Right ventricle myocardium superior (tissue), 1 donor: ENCODE measurements at places on chromosomes 1 and 21.
A peak's percentile ranks its signal among the peaks of the same experiment; 100 is the strongest.

GRCh38 chr1:82991569-82991968 is 1007.4 kb downstream of the TTLL7 start:
- DNase-seq = no peak

DNA sequence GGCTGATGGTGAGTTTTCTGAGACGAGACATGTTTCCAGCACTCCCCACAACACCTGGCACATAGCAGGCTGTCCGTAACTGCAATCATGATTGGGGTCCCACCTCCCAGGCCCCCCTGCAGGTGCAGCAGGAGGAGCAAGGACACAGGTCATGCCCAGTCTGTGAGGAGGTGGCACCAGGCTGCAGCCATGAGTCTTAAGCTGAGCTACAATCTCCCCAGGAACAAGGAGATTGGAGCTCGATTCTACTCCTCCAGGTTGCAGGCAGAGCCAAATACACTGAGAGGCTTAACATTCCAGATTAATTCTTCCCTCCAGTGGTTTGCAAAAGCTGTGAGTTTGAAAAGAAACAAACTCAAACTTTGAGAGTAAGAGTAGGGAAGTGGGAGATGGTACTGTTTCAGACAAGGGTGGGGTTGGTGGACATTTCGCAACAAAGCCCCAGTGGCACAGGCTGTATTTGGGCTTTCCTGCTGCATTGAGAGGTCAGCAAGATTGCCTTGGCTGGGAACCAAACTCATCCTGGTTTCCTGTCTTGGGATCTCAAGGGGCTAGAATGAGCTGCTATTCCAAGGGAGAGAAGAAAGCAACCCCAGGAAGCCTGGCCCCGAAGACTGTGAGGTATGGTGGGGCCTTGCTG is 64.8 kb upstream of the GALNT2 start:
- peak; percentile 71 for DNase-seq

- no peak for DNase-seq
These were observed 85.9 kb downstream of the ZNF281 start for GRCh38 chr1:200323856-200324400.

GRCh38 chr1:163472651-163473248 is 151.0 kb downstream of the NUF2 start:
- DNase-seq = no peak

- no peak for DNase-seq
These were observed 13.2 kb downstream of the CNTN2 start for GRCh38 chr1:205056188-205056611.

- DNase-seq = no peak
These were observed 12.0 kb upstream of the RBP7 start for GRCh38 chr1:9985001-9985400.

DNA sequence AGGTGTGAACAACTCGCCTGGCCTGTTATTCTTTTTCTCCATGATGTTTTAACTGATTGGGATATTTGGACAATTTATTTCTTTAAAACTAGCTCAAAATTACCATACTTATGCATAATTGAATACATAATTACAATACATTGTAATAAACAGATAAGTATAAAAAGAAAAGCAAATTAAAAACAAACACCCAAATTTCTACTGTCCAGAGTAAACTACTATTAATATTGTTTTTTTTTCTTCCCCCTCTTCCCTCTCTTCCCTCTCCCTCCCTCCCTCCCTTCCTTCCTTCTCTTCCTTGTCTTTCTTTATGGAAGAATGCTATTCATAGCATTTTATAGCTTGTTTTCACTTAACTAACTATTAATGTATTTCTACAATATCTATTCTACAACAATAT is 117.7 kb upstream of the IVNS1ABP start:
- no peak for DNase-seq

- DNase-seq = no peak
These were observed 110.7 kb upstream of the KIAA0040 start for GRCh38 chr1:175303201-175303707.

GRCh38 chr1:157485793-157486192 is 66.5 kb downstream of the FCRL5 start:
- no peak for DNase-seq

- peak; percentile 63 for DNase-seq
These were observed 239.8 kb upstream of the C1orf105 start for GRCh38 chr1:172180501-172181285.

DNA sequence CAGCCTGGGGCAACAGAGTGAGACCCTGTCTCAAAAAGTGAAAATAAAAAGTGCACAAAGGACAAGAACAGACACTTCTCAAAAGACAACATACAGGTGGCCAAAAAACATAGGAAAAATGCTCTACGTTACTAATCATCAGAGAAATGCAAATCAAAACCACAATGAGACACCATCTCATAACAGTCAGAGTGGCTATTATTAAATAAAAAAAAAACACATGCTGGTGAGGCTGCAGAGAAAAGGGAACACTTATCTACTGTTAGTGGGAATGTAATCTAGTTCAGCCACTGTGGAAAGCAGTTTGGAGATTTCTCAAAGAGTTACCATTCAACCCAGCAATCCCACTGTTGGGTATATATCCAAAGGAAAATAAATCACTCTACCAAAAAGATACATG is 173.2 kb downstream of the SMYD3 start:
- no peak for DNase-seq

DNA sequence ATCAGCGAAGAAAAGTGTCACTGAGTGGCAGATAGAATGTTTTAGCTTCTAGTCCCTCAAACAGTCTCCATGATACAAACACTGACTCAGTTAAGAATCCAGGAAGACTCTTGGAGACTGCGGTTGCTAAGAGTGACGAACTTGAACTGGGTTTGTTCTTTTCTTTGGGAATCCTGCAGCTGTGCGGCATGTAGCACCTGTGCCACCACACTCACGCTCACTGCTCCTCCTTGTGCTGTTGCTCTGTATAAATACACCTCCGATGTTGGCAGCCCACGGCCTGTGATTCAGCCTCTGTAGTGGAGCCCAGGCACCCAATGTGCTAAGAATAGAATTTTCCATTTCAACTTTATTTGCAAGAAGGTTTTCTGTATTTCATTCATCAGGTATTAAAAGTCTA is 5.5 kb upstream of the PPIE start:
- peak; percentile 43 for DNase-seq

GRCh38 chr1:170424346-170424745 is 107.6 kb upstream of the GORAB start:
- no peak for DNase-seq

DNA sequence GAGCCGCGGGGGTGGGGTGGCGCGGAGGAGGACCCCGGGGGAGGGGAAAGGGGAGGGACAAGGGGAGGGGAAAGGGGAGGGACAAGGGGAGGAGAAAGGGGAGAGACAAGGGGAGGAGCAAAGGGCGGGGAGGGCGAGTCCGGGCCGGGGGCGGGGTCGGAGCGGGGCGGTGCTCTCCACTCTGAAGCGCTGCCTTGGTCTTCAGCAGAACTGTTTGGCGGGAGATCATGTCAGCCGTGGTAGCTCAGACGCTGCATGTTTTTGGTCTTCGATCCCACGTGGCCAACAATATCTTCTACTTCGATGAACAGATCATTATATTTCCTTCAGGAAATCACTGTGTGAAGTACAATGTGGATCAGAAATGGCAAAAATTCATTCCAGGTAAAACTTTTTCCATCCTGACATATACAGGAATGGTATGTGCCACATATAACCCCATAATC is 420 bp downstream of the CFAP57 start:
- peak; percentile 85 for DNase-seq

DNA sequence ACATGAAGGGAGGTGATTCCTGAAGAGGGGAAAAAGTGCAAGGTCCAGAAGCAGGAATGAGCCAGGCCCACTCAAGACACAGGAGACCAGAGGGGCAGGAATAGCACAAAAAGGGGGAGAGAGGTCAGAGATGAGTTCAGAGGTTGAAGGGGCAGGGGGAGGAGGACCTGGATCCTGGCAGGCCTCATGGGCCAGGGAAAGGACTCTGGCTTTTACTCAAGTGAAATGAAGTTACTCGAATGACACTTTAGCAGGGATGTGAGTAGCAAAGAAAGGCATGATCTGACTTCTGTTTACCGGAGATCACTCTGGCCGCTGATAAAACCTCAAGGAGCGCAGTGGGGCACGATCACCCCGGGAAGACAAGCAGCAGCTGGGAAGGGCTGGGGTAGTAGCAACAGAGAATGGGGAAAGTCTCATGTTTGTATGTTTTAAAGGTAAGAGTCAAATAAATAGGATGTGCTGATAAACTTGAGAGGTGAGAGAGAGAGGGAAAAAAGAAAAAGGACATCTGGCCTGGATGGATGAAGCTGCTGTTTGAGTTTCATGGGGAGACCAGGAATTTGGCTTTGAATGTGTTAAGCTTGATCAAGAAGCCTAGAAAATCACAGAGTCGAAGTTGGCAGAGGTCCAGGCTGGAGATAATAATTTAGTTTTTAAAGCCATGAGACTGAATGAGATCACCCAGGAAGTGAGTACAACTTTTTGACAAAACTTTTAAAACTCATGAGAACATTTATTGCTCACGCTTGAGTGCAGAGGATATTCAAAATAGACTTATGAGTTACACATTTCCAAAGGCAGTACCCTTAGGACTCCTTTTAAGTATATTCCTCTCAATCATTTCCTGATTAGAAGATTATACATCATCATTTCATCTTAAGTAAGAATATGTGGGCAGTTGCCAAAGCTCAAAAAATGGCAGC is 156.0 kb downstream of the RERE start:
- no peak for DNase-seq

- DNase-seq = no peak
These were observed 84.5 kb upstream of the POU3F1 start for GRCh38 chr1:38131024-38131585.

GRCh38 chr21:45821998-45822397 is 159.6 kb upstream of the COL6A1 start:
- DNase-seq = no peak

DNA sequence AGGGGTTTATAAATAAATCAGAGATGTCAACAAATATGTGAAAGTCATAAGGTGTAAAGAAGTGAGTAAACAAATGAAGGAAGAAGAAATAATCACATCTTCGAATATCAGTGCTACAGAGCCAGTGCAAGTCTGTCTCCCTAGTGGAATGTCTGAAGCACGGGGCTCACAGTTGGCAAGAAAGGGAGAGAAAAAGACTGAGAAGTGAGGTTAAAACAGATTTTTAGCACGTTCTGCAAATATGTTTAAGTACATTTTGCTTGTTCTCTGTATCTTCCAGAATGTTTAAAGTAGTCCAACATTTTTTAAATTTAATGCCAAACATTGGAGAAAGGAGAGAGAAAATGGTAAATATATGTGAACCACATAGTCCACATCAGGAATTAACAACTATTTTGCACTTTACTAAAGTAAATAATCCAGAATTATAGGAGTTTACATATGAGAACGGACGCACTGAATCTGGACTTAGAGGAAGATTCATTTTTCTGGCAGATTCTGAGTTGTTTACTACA is 682.4 kb downstream of the LTN1 start:
- no peak for DNase-seq

- DNase-seq = no peak
These were observed 121.1 kb downstream of the FOXD2 start for GRCh38 chr1:47558601-47559593.

DNA sequence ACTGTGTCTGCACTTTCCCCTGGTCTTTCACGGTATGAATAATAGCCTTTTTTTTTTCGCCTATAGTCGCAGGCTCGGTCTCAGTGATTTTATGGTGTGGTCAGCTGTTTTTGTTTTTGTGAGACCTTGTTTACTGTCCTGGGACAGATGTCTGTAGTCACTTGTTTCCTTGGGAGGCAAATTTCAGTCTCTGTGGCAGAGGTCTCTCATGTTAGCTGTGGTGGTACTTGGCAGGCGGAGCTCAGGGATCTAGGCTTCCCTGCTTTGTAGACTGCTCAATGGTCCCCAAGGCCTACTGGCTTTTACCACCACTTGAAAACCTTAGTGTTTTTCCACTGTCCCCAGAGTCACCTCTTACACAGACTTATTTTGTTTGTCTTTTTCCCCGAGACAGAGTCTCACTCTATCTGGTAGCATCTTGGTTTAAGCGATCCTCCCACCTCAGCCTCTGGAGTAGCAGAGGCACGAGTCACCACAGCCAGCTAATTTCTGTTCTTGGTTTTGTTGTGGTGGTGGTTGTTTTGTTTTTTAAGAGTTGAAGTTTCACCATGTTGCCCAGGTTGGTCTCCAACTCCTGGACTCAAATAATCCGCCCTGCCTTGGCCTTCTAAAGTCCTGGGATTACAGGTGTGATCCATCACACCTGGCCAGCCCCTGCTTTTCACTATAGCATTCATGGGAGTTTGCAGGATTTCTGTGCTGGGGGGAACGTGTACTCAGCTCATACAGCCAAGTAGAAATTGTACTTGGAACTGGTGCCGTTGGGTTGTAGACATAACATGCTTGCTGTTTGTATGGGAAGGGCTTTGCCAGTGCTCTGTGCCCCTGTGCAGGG is 10.3 kb downstream of the RNU1-2 start:
- no peak for DNase-seq

- DNase-seq = no peak
These were observed 8.0 kb downstream of the HIPK1 start for GRCh38 chr1:113937146-113937545.

GRCh38 chr21:26115899-26116298 is 54.7 kb downstream of the APP start:
- DNase-seq = no peak

DNA sequence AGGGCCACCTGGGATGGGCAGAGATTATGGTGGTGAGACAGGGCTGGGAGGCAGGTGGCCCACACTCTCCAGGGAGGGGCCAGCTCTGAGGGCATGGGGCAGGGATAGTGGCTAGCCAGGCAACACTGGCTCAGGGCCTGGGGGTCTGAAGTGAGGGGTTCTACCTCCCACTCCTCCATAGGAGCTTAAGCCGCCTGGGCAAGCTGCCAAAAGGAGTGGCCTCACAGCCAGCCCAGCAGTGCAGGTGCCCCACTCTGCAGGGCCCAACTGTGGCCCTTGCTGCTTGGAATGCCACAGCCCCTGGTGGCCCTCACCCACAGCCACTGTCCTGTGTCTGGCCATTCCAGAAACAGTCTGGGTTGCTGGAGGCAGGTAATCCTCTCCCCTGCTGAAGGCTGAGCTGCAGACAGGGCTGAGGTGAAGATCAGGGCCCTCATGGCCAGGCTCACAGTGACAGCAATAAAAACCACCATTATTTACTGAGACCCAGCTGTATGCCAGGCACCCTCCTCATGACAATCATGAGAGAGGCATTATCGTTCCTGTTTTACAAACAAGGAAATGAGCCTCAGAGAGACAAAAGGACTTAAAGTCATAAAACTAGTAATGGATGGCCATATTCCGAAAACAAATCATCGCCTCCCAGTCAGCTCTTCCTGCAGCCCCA is 31.0 kb downstream of the KIF21B start:
- DNase-seq = no peak

DNA sequence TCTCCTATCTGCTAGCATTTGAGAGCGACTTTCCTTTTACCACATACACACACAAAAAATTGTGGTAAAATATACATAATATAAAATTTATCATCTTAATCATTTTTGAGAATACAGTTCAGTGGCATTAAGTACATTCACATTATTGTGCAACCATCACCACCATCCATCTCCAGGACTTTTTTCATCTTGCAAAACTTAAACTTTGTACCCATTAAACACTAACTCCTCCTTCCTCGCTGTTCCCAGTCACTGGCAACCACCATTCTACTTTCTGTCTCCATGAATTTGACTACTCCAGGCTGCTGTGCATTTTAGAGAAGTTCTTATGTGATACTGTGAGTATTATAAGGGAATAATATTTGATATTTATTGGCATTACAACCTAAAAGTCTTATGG is 181.3 kb downstream of the C1orf21 start:
- no peak for DNase-seq

- DNase-seq = no peak
These were observed 2.0 kb upstream of the CD101 start for GRCh38 chr1:116999596-116999995.
